ENCODE measurements at places on chromosomes 16 and 17.

GRCh38 chr16:4859900-4860255, 12.6 kb downstream of the UBN1 start:
- no peak for DNase-seq

DNA sequence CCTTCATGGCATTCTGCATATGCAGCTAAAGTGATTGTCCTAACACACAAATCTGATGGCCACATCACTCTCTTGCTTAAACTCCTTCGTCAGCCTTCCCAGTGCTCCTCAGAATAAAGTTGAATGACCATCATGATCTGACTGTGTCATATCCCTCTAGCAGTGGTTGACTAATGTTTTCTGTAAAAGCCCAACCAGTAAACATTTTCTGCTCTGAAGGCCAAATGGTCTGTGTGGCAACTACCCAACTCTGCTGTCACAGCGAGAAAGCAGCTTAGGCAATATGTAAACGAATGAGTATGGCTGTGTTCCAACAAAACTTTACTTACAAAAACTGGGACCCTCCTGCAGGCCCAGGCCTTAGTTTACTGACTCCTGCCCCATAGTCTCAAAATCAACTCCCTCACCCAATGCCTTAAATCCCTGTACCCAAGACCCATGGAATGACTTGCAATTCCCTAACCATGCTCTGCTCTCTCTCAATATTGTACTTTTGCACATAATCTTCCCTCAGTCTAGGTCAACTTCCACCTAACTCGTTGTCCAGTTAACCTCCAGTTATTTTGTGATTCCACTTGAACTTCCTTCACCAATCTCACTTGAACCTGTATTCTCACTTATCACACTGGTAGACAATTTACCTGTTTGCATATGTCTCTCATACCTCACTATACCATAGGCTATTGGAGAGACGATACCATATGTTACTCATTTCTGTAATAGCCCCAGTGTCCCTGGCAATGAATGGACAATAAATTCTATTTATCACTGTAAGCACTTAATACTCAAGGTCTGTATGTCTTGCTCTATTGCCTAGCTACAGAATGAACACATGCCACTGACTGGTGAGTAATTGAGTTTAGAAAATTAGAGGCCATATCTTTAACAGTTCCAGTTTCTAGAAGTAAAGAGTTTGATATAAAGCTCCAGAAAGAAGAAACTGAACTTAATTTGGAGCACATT, 29.1 kb downstream of the TMEM100 start:
- no peak for DNase-seq

DNA sequence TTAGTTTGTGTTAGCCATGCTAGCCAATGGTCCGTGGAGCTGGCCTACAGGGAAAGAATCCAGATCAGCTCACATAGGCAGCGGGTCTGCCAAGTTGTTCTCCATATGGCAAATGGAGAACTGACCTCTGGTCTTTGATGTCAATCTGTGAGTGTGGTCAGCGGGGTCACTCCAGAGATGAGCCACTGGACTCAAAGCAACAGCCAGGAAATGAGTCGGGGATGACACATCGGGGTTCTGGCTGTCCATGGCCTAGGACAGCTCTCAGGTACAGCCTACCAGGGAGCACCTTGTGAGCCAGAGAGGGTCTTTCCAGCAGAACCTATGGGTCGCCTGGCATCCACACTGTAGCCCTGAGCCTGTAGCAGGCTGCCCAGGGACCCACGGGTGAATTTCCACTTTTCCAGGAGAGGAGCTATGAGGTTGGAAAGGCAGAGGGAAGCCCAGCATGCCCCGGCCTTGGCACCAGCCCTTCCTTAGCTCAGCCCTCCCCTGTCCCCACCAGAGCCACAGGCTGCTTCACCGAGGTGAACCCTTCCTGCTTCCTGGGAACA, 203.0 kb upstream of the TNRC6C start:
- no peak for DNase-seq

DNA sequence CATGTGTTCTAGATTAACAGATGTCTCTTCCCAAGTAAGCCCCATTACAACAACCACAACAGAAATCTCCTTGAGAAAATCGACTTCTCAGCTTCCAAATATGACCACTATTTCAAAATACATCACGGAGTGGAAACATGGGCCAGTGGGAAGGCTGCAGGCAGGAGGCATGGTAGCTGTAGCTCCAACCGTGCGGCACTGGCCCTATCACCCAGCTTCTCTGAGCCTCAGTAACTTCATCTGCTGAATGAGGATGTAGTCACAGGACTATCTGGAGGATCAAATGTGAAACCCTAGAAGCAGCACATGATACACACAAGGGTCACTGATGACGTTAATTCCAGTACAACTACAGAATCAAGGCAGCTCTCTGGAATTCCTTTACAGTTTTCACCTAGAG, 112.2 kb downstream of the VPS53 start:
- no peak for DNase-seq

DNA sequence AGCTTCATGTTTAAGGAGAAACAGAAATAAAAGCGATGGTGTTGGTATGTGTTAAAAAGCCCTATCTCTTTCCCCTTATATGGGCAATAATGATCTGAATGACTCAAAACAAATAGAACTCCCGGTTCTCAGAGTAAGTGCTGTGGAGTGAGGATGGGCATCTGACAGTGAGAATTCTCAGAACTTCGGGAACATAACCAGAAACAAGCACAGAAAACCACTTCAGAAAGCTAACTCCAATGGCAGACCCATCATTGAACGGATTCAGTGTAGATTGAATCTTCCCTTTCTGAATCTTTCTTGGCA, 67.2 kb downstream of the CDH8 start:
- DNase-seq: no peak

DNA sequence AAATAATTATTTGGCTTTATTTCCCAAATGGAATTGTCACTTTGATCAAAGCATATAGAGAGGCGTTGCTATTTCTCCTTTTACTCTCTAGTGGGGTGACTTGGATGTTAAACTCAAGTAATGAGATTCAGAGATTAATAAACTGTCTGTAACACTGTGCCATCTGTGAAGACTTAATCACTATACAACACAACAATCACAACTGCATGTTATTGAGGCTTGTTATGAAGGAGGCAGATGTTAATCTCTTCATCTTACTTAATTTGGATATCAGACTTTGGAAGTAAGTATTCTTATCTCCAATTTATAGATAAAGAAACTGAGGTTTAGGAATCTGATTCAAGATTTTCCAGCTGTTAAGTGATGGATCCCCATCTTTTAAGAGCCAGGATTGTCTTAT, 132.5 kb downstream of the CNTNAP4 start:
- no peak for DNase-seq

GRCh38 chr17:68870976-68871375, 84.2 kb downstream of the ABCA8 start:
- no peak for DNase-seq
